ENCODE measurements at places on chromosomes 12 and 14.

DNA sequence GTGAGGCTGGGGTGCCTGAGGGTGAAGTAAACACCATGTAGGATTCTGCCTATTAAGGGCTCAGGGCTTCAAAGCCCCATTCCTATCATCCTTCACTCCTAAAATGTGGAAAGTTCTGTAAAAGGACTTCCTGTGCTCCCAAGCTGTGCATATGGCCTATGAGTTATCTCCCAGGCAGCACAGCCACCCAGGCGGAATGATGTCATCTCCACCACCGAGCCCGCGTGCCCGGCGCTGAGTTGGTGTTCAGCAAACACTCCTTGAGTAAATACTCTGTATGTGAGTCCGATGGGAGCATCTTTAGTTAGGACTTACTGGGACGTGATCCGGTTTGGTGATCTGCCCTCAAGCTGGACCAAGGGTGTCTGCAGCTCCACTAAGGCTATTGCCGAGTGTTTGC, 437.3 kb downstream of the MED13L start:
- DNase-seq, result no peak

DNA sequence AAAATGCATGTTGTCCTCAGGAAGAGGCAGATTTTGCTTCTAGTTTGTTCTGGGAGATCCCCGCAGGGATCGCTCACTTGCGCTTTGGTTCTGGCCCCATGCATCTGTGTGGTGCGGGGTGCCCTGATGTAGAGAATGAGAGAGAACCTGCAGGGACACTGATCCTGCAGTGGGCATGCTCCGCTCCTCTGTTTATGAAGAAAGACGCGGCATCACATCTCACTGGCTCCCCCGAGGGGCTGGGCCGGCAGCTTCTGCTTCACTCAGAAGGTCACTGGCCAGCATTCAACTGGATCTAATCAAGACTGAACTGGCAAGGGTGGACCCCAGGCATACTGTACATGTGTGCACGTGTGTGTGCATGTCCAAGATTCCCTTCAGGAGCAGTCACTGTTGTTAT, 164.2 kb downstream of the CALM1 start:
- no peak for DNase-seq

GRCh38 chr12:102980350-102980749, 22.9 kb downstream of the ASCL1 start:
- no peak for DNase-seq

DNA sequence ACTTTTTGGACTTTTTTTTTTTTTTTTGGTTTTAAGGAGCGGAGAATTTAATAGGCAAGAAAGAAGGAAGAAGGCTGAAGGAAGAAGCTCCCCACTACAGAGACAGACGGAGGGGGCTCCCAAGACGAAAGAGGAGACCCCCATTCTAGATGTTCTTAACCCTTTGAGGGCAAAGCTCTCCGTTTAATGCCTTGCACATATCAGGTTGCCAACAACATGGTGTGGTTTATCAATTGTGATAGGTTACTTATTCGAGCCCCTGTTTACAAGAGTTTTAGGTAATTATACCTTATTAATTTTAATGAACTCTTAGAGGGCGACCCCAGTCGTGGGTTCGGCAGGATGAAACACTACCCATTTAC, 1.2 kb upstream of the FBXO33 start:
- DNase-seq, result no peak

DNA sequence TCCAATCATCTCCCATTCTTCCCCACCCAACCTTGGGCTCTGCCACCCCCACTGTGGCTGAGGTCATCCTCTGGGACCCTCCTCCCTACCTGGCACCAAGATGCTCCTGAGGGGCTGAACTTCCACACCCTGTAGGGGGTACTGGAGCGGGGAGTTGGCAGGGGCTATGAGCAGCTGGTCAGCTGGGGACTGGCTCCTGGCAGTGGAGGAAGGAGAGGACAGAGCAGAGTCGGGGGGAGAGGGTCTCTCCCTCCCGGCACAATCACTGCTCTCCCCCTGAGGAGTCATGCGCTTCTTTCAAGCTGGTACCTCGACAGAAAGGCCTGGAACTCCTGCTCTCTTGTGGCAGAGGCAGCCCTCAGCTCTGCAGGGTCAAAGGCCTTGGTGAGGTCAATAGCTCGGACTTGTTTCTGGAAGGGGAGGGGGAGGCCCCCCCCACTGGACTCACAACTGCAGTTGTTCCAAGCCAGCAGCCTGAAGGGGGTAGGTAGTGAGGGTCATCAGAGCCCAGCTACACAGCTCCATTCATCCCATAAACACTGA, 2.0 kb downstream of the B4GALNT1 start:
- no peak for DNase-seq

DNA sequence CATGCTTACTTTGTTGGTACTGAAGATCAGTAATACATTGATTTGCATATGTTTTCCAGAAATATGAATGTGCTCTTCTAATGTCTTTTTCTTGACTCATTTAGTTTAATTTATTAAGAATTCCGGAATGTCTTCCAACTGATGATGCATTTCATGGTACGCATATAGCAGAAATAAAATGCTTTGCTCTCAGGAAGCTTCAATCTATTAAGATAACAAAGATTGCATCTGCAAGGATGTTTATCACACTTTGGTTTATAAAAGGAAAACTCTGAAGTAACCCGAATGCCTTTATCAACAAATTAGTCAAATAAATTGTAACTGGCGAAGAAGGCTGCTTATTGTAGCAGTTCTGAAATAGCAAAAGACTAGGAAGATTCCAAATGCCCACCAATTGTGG, 166.4 kb upstream of the LMNTD1 start:
- no peak for DNase-seq

DNA sequence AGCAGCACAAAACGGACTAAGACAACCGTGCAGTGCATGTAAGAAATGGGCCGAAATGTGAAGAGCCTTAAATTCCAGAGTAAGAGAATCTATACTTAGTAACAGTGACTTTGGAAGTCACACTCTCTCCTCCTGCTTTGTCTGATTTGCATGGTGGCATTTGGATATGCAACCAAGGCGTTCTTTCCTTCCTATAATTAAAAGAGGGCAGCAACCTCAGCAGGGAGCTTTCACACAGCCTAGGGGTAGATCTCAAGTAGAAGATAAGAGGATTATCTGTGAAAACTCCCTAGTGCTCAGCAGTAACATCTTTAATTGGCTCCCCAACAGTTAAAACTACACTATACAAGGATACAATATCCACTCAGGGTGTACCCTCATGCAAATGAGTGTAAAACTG, 16.5 kb downstream of the GMFB start:
- DNase-seq, result no peak

- DNase-seq, result peak; percentile 20
These were observed 132.8 kb upstream of the HIF1A start for GRCh38 chr14:61562321-61563161.

- DNase-seq, result no peak
These were observed 34.2 kb downstream of the ZNF641 start for GRCh38 chr12:48316491-48316890.

DNA sequence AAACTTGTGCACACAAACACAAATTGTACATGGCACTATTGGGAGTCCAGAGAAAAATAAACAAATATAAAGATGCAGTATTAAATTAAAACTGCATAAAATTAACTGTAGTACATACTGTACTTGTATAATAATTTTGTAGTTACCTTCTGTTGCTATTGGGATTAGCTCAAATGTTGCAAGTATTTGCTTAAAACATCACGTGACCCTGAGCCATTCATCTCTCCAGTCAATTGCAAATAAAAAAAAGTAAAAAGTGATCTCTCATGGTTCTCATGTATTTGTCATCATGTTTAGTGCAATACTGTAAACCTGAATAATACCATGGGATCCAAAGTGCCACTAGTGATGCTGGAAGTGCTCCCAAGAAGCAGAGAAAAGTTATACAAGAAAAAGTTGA, 88.1 kb upstream of the NAV3 start:
- no peak for DNase-seq

GRCh38 chr12:11596141-11596540, 53.3 kb upstream of the ETV6 start:
- no peak for DNase-seq

DNA sequence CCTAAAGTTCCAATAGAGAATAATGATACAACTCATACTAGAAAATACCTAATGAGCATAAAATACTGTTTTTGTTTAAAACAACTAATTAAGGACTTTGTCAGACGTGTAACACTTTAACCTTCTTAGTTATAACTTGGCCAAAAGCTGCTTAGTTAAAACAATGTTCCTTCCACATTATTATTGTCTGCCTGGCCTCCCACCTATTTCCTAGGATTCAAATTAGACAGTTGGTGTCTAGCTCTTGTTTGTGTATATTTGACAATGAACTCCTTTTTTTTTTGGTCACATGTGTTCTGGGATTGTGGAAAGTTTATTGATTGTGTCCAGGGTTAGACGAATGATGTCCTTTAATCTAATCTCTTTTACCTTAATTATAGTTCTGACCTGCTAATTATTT, 67.6 kb upstream of the PSMA6 start:
- no peak for DNase-seq

- no peak for DNase-seq
These were observed 9.3 kb upstream of the FMNL3 start for GRCh38 chr12:49716553-49716952.

GRCh38 chr14:46259536-46259935, 392.0 kb downstream of the RPL10L start:
- no peak for DNase-seq

DNA sequence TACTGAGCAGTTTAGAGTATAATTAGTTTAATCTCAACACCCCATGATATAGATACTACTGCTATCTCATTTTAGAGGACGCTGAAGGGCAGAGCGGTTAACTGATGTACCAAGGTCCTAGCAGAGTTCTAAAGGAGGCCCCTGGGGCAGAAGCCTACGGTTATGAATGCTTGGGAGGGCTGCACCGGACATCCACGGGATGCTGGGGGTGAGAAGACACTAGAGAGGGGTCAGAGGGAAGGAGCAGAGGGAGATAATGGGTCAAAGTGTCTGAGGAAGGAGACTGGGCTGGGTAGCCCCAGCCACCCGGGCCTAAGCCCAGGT, 1.6 kb upstream of the ACTR6 start:
- no peak for DNase-seq

- DNase-seq, result no peak
These were observed 36.6 kb downstream of the NID2 start for GRCh38 chr14:52032204-52032801.

GRCh38 chr12:132277374-132277941, 51.9 kb downstream of the GALNT9 start:
- no peak for DNase-seq

- no peak for DNase-seq
These were observed 244.7 kb downstream of the MSRB3 start for GRCh38 chr12:65522956-65523860.

DNA sequence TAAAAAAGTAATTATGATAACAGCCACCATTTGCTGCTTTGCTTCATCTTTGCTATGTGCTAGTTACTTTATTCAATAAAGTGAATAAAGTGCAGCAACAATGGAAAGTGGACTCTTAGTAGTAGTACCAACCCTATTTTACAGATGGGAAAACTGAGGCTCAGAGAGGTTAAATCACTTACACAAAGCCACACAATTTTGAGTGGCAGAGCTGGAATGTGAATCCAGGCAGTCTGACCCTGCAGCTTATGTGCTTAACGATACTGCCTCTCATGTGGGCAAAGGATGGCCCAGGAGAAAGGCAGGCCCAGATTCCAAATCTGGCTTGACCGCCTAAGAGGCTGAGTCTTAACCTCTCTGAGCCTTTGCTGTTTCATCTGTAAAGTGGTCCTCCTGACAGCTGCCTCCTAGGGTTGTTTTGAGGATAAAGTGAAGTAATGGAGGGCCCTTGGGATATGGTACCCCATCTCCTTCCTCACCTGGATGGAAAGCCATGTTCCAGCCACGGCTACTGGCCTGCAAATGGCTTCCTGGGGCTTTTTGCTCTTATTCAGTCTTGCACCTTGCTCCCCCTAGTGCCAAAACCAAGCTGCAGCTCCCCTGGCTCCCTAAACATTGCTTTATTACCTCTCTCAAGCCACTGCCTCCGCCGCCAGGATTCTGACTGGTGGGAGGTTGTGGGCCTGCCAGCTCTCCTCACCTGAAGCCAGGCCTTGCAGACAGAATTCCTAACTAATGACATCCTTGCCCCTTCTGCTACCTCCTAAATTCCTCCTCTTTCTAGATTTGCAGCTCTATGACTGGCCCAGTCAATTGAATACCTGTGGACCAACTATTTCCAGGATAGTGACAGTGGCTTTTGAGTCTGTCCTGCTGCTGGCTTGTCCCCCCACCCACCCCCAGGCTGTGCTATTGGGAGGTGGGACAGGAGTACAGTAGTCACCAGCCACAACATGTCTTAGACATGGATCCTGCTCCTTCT, 283.3 kb upstream of the PWP1 start:
- DNase-seq, result no peak

DNA sequence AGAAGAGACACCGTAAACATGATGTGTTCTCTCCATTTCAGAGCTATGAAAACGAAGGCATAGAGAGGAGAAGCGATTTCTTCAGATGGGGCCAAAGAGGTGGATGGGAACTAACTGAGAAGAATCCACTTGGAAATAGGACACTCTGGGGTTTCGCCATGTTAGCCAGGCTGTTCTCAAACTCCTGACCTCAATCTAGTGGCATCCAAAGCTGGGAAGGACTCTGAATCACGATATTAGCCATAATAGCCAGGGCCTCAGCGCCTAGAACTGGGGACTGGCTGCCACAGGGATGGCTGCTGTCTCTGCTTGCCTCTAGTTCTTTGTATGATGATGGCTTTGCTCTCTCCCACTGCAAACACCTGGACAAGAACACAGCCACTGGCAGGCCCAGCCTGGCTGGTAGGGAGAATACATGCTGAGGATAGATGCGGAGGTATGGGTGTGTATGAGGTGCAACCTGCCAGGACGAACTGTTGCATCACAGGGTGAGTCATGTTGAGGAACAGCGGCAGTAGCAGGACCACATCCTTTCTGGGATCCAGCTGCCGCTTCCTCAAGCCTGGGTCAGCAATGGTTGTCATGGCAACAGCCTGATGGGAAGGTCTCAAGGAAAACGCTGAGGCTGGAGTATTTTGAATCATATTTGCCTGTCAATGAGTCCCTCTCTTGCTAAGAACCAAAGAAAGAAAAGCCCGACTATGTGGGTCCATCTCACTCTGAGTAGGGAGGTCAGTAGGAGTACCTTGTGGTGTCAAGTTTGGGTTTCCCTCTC, 31.1 kb downstream of the CCDC177 start:
- DNase-seq, result peak; percentile 73

- no peak for DNase-seq
These were observed 209.7 kb upstream of the BMP4 start for GRCh38 chr14:54166049-54166950.

DNA sequence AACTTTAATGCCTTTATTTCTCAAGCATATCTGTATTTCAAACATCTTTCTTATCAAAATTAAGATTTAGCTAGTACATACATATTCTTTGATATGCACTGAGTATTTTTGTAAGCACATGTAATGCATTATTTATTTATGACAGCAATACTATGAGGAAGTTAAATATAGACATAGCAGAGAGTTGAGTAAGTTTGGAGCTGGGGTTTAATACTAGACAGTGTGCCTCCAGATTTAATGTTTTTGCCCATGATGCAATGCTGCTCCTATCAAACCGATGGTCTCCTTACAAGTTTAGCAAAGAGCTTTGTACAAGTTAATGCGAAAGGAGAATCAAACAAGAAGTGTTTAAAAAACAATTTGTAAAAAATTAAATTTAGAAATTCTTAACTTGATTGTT, 826.6 kb upstream of the MGAT4C start:
- DNase-seq, result no peak

Measured in omental fat pad (tissue), 4 donors.